ENCODE measurements at places on chromosomes 1 and 21.
A peak's percentile ranks its signal among the peaks of the same experiment; 100 is the strongest.

- DNase-seq: no peak
These were observed 12.8 kb downstream of the CASQ2 start for GRCh38 chr1:115755456-115756370.

GRCh38 chr1:201268604-201269151, 14.6 kb upstream of the PKP1 start:
- DNase-seq: peak; percentile 84

- no peak for DNase-seq
These were observed 47.9 kb downstream of the KLHDC7A start for GRCh38 chr1:18528616-18529015.

GRCh38 chr1:11539850-11540772, 61.2 kb downstream of the DISP3 start:
- DNase-seq: no peak

DNA sequence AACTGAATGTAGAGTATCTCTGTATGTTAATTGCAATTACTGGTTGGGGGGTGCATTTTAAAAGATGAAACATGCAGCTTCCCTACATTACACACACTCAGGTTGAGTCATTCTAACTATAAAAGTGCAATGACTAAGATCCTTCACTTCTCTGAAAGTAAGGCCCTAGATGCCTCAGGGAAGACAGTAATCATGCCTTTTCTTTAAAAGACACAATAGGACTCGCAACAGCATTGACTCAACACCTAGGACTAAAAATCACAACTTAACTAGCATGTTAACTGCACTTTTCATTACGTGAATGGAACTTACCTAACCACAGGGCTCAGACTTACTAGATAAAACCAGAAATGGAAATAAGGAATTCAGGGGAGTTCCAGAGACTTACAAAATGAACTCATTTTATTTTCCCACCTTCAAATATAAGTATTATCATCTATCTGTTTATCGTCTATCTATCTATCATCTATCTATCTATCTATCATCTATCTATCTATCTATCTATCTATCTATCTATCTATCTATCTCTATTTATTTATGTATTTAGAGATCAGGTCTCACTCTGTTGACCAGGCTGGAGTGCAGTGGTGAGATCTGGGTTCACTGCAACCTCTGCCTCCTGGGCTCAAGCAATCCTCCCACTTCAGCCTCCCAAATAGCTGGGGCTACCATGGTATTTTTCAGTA, 47.8 kb downstream of the CHML start:
- peak; percentile 65 for DNase-seq

GRCh38 chr1:162680419-162681121, 48.3 kb downstream of the DDR2 start:
- DNase-seq: no peak

- DNase-seq: peak; percentile 79
These were observed 36.3 kb downstream of the DHCR24 start for GRCh38 chr1:54850737-54851136.

DNA sequence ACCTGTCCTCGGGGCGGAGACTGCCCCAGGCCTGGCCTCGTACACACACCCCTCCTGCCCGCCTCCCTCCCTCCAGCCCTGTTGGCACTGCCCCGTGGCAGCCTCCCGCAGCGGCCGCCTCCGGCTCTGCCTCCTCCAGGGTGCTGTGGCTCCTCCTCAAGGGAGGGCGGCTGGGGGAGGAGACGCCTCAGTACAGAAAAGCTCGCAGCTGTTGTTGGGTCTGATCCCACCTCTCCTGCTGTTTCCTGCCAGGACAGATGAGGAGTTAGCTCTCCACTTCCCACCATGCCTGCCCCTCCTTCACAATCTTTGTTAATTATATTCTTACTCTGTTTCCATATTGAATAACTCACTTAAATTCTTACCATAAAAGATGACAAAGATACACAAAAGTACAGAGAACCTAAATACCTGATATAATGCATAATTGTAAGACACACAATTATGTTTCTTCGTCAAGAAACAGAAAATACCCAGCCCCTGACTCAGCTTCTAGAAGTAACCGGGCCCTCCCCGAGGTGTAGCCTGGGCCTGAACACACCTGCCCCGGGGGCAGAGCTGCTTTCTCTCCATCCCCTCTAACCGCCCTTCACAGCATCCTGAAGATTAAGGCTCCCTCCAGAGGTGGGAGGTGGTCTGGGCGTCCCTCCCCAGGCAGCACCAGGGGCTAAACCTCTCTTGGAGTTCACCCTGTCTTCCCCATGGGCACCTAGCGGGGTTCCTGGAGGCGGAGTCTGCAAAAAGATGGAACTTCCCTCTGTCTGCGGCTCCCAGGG, 30.6 kb upstream of the COL6A1 start:
- peak; percentile 84 for DNase-seq

GRCh38 chr1:157156058-157156541, 17.9 kb upstream of the ETV3 start:
- peak; percentile 49 for DNase-seq

GRCh38 chr1:215052256-215053015, 30.1 kb upstream of the KCNK2 start:
- DNase-seq: no peak

DNA sequence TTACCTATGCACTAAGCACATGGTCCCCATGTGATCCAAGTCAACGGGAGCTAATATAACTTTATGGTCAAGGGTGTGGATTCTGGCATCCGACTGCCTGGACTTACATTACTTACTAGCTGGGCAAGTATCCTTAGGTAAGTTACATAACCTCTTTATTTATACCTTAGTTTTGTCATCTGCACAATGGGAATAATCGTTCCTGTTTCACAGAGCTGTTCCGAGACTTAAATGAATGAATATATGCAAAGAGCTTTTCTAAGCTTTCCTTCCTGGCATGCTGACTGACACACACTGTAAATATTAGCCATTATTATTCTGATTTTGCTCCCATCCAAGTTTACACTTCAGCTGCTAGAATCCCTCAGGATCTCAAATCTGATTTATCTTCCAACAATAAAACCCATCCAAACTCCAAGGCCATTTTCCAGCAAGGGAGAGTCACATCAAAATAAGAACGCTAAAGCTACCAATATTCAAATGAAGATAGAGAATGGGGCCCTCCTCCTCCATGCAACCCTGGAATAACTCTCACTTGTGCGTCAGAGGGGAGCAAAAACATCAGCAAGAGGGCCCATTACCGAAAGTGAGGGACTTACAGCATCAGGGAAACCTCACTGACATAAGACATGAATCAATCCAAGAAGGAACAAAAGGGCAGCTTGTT, 115.6 kb upstream of the KAZN start:
- DNase-seq: no peak

DNA sequence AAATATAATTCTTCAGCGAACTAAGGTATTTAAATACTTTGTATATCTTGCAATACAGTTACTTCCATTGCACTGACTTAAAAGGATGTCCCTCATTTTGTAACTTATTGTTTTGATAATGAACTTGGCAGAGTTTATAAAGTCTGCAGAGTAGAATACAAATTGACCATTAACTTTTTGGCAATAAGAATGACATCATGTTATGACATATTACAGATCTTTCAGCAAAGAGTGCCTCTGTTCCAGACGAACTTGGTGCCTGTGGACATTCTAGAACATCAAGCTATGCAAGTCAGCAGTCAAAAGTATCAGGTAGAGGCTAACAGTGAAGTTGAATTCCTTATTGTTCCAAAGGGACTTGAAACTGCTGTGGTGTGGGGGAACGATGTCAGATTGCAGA, 32.9 kb downstream of the HENMT1 start:
- DNase-seq: no peak

- peak; percentile 13 for DNase-seq
These were observed 385.0 kb upstream of the NFIA start for GRCh38 chr1:60697204-60697994.
